ENCODE measurements at places on chromosomes 13 and 19.

DNA sequence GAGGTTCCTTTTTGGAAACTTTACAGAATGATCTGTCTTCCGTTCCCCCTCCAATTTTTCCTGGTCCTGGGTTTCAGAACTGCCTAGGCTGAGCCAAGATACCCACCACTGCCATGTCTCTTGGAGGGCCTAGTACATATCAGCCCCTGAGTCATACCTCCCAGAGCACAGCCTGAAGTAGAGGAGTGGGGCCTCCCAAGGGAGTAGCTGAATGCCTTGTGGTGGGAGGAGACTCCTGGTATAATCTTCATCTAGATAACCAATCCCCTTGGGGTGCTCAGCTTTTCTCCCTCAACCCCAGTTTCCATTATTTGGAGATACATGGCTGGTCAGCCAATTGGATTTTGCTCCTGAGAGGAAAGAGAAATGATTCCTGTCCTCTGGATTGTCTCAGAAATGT, 30.3 kb downstream of the ZNF763 start:
- DNase-seq, result no peak

- DNase-seq, result no peak
These were observed 124.6 kb downstream of the COL4A2 start for GRCh38 chr13:110431425-110432294.

GRCh38 chr13:69226427-69226826, 881.2 kb upstream of the ATXN8OS start:
- no peak for DNase-seq

DNA sequence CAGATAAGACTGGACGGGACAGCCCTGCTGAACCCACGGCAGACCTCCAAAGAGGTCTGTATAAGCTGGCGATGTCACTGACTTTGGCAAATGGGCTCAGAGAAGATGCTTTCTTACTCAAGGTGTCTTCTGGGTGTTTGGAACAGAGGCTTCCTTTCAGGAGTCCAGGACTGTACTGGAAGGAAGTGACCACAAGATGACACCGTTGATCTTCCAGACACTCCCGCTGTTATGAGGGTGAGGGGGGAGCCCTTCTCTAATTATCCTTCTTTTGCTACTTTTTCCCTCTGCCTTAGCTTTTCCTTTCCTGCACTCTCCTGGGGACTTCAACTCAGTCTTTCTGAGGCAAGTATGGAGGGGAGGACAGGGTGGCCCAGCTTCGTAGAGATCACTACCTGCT, 65.2 kb upstream of the ZNF599 start:
- DNase-seq, result no peak

- no peak for DNase-seq
These were observed 121.2 kb upstream of the MLNR start for GRCh38 chr13:49098771-49099512.

GRCh38 chr13:50355797-50356196, 340.6 kb downstream of the KCNRG start:
- no peak for DNase-seq

- no peak for DNase-seq
These were observed 14.0 kb downstream of the ELL start for GRCh38 chr19:18507727-18508440.

GRCh38 chr19:13262450-13262849, 112.2 kb downstream of the IER2 start:
- DNase-seq, result peak; percentile 52

GRCh38 chr19:18785179-18786124, 5.7 kb downstream of the COMP start:
- DNase-seq, result peak; percentile 100

DNA sequence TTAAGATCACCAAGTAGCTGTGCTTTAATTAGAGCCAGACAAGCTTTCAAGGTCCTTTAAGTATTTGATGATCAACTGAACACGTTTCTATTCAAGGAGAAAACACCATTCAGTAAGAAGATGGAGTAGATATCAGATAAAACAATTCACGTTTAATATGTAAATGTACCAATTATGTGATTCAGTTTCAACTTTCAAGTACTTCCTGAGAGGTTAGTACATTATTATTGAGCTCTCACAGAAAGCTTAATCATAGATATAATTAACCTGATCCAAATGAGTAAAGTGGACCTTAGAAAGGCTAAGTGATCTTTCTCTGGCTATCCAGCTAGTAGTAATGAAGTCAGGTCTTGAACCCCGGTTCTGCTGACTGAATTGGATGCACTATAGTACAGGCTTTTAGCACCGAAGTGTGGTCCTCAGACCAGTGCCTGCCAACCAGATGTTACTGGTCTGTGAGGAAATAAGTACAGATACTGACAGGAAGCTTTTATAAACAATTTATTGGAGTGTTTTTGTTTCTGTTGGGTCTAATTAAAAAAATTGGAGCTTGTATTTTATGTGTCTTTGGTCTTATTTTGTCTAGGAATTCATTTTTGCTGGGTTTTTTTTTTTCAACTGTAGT, 10.2 kb downstream of the CLN5 start:
- DNase-seq, result no peak

DNA sequence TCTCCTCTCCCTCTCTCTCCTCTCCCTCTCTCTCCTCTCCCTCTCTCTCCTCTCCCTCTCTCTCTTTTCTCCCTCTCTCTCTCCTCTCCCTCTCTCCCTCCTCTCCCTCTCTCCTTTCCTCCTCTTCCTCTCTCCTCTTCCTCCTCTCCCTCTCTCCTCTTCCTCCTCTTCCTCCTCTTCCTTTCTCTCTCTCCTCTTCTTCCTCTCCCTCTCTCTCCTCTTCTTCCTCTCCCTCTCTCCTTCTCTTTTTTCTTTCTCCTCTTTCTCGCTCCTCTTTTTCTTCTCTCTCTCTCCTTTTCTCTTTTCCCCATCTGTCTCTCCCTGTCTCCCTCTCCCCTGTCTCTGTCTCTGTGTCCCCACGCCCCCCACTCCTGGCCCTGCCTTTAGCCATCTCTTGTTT, 136.7 kb downstream of the GGACT start:
- no peak for DNase-seq

DNA sequence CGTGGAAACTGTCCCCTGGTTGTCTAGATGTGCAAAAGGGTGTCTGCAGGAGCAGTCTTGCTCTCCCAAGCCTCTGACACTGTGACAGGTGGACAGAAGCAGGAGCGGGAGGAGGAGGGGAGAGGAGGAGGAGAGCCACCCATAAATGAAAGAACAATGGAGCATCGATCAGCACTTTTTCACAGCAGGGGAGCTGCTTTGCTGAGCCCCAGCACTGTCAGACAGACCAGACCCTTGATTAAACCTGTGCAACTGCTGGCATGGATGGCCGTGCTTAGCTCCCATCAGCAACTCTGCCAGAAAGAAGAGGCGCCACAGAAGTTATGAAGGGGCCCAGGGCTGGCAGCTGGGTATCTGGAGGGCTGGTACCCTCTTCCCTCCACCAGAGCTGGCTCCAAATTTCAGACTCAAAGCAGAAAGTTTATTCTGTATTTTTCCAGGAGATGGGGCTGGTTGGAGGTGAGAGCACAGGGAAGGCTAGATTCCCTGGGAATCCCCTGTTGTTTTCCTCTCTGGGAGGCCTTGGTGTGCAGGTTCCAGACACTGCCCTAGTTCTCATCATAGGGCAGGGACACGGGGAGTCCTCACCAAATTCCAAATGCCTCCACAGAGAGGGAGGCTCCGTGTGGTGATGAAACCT, 1192.2 kb downstream of the UQCRFS1 start:
- DNase-seq, result no peak

DNA sequence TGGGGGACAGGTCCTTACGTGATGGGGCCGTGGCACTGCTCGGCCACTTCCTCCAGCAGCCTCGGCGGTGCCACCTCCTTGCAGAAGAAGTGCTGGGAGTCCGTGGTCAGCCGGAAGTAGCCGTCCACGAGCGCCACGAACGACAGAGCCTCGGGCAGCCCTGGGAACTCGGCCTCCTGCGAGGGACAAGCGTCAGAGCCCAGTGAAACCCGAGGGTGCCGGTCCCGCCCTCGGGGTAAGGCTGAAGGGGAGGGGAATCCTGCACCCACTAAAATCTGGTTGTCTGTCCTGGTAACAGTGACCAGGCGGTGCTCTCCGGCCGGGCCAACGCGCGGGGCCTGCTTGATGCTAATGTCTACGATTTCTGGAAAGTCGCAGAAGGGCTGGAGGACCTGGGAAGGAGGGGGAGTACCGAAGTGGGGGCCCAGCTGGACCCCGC, 6.4 kb downstream of the JAK3 start:
- DNase-seq, result no peak

DNA sequence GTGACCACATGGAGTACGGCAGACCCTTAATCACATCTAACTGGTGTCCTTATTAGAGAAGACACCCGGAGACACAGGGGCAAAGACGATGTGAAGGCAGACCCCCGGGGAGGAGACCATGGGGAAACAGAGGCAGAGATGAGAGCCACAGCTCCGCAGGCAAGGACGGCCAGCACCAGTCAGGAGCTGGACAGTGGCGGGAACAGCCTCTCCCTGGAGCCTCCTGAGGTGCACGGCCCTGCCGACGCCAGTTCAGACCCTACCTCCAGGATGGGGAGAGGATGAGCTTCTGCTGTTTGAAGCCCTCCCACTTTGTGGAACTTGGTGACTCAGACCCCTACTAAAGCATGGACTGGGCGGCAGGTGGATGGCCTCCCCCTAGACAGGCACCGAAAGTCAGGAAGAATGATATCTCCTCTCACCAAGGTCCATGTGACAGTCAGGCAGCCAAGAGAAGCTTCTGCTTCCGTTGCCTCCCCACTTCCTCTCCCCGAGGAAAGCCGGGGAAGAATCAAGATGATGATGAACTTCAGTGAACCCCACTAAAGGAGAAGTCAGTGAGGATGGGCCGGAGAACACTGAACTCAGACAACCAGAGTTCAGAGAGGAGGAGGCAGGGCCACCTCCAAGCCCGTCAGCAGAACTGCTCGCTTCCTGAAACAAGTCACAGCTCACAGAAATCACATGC, 25.4 kb downstream of the RAB20 start:
- DNase-seq, result no peak

- no peak for DNase-seq
These were observed 618 bp downstream of the THSD8 start for GRCh38 chr19:12802267-12803106.

DNA sequence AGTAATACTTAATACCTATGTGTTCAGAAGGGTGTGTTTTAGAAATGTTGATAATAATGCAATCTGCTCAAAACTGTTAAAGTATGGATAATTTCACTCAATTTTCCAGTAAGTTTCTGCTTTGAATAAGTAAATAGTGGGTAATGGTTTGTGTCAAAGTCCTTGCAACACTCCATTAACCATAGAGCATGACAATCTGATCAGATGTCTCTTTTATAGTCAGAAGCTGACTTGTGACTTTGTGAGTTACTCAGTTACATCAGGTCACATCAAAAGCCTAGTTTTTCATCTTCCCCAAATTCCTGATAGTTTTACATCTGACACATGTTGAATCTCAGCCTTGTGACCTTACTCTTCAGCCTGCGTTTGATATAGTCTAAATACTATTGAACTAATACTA, 338.0 kb downstream of the EFNB2 start:
- DNase-seq, result no peak

- no peak for DNase-seq
These were observed 42.0 kb upstream of the TM9SF2 start for GRCh38 chr13:99459099-99459850.

DNA sequence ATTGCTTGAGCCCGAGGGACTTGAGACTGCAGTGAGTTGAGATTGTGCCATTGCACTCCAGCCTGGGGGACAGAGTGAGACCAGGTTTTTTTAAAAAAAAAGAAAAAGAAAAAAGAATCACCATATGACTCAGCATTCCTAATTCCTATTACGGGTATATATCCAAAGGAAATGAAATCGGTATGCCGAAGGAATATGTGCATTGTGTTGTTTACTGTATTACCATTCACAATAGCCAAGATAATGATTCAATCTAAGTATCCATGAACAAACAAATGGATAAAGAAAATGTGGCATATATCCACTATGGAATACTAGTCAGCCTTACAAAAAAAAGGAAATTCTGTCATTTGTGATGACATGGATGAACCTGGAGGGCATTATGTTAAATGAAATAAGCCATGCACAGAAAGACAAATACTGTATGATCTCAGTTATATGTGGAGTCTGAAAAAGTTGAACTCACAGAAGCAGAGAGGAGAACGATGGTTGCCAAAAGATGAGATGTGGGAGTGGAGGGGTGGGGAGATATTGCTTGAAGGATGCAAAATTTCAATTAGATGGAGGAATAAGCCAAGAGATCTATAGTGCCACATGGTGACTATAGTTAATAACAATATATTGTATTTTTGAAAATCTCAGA, 4.3 kb upstream of the KL start:
- DNase-seq, result no peak

- DNase-seq, result no peak
These were observed 32.6 kb upstream of the CXCL17 start for GRCh38 chr19:42475366-42475765.

- no peak for DNase-seq
These were observed 34.7 kb upstream of the IRS2 start for GRCh38 chr13:109821103-109821502.

DNA sequence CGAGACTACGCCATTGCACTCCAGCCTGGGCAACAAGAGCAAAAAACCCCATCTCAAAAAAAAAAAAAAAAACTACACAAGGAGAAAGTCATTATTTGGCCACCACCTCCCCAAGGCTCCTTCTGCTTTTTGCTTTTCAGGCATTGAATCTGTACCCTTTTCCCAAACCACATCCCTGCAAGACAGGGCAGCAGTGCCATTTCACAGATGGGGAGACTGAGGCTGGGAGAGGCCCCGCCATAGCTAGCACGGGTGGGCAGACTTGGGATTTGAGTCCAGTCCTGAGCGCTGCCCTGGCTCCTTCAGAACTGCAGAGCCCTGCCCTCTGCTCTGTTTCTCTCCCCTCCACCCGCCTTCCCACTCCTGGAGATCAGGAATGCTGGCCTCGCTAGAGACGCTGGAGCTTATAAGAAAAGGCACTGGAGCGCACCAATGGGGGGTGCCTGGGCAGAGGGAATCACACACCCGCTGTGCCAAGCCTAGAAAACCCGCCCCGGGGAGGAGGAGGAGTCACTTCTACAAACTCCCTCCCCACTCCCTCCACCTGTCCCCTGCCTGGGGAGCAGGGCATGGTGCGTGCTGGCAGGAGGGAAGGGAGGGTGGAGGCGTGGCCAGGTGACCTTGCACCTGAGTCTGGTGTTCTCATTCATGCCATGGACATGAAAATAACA, 17.6 kb downstream of the TJP3 start:
- no peak for DNase-seq

DNA sequence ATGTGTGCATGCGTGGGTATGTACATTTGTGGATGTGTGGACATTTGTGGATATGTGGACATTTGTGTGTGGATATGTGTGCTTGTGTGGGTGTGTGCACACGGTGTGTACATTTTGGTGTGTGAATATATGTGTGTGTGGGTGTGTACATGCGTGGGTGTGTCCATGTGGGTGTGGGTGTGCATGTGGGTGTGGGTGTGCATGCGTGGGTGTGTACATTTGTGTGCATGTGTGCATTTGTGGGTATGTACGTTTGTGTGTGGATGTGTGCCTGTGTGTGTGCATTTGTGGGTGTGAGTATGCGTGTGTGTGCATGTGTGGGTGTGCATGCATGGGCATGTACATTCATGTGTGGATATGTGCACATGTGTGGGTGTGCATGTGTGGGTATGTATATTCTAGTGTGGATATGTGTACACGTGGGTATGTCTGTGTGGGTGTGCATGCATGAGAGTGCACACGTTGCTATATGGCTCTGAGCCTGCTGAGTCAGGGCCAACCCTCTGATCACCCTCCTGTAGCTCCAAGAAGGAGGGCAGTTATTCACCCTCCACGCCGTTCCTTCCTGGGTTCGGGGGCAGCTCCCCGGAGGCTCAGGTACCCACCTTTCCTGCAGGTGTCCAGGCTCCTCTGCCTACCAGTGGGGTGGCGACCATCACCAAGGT, 20.3 kb downstream of the COMP start:
- DNase-seq, result no peak

GRCh38 chr13:47135800-47136503, 239.1 kb upstream of the HTR2A start:
- no peak for DNase-seq

All from HEK293T (cell line).